Right forelimb (tissue), 1 donor: ENCODE measurements at places on chromosomes 6 and 20.

DNA sequence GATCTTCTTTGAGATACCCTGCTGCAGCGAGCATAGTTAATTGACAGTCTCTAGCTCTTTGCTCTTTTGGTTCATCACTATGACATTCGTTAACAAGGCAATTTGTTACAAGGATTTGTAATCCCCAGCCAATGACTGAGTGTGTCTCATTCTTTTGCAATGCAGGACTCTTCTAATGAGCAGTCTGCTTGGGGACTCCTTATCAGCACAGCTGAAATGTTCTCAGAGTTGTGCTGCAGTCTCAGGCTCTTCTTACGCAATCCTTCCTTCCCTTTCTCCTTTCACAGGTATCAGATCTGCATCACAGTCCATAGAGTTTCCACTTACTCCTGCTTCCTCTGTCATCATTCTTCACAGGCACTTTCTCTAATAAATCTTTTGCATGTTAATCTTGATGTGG, 161.2 kb upstream of the OGFRL1 start:
- no peak for DNase-seq

GRCh38 chr20:2981646-2982045, 61.8 kb upstream of the GNRH2 start:
- no peak for DNase-seq

DNA sequence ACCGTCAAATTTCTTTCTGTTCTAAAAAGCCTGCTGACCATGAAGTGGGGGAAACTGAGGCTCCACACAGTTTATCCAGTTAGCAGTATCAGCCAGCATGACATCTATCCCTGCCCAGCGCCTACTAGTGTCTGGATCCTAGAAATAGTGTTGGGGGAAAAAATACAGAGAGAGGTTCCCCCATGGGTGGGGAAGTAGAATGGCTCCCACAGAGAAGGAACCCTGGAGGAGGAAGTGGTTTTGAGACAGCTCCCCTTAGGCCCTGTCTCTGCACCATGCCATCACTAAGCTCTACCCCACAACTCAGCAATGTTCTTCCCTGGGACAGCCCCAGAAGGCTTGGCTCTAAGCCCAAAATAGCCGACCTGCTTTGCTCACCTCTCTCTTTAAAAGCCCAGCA, 153.4 kb downstream of the MBOAT1 start:
- no peak for DNase-seq

- no peak for DNase-seq
These were observed 96.6 kb downstream of the AKAP7 start for GRCh38 chr6:131231891-131232290.

- DNase-seq = no peak
These were observed 73.2 kb downstream of the LY86 start for GRCh38 chr6:6661684-6662083.

DNA sequence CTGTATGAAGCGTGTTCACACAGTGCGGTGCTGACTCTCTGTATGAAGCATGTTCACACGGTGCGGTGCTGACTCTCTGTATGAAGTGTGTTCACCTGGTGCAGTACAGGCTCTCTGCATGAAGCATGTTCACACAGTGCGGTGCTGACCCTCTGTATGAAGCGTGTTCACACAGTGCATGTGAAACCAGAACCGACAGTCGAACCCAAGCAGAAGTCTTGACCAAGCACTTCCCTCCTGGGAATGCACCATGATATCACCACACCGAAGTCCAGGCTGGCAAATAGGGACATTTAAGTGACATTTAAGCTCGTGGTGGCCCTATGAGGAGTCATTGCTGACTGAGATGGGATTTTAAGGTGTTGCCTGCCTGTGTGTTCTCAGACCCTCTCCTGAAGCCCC, 11.3 kb upstream of the SERPINB1 start:
- DNase-seq = no peak

DNA sequence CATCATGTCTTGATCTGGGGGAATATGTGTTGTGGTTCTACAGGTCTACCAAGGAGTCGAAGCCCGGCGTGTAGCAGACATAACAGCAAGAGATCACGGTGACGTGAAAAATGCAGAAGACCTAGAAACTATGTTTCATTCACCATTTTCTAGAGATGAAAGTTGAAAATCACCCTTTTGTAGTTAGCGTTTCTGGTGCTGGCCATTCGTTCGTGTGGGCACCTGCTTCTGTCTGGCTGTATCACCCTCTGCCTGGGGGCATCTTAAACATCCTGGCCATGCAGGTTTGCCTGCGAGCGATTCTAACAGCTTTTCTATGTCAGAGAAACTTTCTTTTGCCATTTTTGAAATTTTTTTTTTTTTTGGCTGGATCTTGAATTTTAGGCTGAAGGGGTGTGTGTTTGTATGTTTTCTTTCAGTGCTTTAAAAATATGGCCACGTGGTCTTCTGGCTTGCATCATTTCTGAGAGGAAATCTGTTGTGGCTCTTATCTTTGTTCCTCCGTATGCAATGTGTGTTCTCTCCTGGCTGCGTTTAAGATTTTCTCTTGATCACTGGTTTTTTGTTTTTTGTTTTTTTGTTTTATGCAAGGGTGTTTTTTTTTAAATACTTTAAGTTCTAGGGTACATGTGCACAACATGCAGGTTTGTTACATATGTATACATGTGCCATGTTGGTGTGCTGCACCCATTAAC, 226.7 kb downstream of the CDH4 start:
- DNase-seq = no peak

DNA sequence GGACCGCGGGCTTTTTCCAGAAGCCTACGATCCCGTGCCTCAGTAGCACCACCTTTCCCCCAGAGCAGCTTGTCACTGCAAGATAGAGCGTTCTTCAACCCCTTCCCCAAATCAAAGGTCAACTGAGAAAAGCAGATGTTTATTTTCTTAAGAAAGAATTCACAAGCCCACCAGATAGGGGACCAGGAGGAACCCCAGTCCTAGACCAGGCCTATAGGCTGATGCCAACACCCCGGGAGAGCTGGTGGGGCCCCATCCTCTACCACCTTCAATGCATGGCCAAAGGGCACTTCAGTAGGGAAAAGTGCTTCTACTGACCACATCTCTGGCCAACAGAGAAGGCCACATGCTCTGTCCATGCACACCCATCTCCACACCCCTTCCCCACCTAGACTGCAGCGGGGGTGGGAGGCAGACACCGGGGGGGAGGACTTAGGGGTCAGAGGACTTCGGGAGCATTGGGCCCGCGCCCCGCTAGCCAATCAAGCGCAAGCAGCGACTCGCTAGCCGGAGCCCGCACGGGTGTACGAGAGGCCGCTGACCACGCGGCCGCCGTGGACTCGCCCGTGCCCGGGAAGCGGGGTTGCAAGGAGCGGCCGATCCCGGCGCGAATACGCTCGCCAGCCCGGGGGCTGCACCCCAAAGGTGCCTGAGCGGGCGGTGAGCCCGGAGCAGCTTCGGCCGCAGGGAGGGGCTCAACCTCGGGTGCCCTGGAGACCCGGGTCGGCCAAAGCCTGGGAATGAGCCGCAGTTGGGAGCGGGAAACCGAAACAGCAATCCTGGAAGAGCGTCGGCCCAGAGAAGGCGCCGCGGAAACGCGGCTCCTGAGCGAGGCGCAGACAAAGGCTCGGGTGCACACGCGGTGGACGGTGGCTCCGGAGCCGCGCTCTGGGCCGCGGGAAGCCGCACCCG, 2.8 kb downstream of the PDE10A start:
- DNase-seq = no peak

- DNase-seq = no peak
These were observed 12.0 kb upstream of the TRDN start for GRCh38 chr6:123648723-123649122.

DNA sequence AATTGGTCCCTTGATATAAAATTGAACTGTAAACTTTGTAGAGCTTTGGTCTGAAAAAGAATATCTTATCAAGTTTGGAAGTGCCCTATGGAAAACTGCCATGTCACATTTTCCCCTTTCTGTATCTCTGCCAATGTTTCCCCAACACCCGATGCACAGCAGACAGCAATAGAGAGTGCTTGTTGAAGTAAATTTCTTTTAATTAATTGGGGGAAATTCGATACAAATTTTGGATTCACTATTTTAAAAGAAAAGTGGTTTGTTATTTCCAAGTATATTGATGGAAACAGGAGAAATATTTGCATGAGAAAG, 208.1 kb downstream of the OGFRL1 start:
- DNase-seq = no peak

GRCh38 chr6:29757701-29758293, 34.6 kb downstream of the HLA-F start:
- DNase-seq = no peak

GRCh38 chr6:104973404-104973803, 16.5 kb downstream of the LIN28B start:
- no peak for DNase-seq

- no peak for DNase-seq
These were observed 96.7 kb downstream of the TOX2 start for GRCh38 chr20:44011251-44011940.

- DNase-seq = no peak
These were observed 42.8 kb downstream of the MDGA1 start for GRCh38 chr6:37654727-37655500.

DNA sequence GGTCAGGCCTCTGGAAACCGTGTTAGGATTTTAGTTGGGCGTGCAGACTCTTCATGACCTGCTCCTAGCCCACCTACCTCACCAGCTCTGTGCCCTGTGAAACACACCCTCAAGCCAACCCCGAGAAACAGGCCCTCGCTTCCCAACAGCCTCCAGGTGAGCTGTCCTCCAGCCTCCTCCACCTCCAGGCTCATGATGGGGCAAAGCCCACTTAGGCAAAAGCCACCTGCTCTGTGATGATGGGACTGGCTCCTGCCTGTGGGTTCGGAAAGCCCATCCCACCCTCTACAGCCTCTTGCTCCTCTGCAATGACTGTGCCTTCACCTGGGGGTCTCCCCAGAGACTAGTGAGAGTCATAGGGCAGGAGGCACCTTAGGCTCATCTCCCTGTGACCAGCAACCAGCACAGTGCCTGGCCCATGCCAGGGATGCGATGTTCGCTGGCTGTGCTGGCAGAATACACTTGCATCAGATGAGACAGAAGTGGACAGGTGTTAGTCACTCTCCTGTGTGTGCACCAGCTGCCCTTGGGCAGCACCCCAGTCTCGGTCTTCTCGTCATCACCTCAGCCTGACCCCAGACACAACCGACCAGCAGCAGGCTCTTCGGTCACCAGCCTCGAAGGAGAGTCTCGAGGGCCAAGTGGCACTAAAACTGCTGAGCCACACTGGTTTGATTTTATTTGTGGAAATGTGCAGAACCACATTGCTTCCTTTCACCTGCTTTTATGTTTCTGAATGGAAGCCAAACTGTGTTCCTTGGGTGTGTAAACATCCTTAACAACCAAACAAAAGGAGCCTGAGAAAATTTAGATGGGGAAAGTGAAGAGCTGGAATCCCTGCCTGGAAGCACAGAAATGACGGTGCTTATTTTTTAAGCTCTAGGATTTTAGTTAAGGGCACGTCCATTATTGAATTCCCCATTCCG, 10.7 kb downstream of the PXDC1 start:
- no peak for DNase-seq

DNA sequence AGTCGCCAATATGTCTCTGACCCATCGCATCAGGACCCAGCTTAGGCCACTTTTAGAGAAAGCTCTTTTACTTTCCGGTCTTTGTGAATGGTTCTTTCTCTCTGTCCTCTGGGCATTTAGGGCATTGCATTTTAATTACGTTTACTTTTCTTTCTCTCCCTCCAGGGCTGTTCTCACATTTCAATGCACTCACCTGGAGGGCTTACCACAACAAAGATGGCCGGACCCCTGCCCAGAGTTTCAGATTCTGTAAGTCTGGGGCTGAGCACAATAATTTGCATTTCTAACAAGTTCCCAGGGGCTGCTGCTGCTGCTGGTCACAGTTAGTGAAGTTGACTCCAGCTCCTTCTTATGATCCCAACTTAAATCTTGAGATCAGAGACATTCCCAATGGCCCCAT, 3.0 kb downstream of the ANKRD66 start:
- DNase-seq = no peak

GRCh38 chr6:15294504-15294903, 48.6 kb downstream of the JARID2 start:
- DNase-seq = no peak

DNA sequence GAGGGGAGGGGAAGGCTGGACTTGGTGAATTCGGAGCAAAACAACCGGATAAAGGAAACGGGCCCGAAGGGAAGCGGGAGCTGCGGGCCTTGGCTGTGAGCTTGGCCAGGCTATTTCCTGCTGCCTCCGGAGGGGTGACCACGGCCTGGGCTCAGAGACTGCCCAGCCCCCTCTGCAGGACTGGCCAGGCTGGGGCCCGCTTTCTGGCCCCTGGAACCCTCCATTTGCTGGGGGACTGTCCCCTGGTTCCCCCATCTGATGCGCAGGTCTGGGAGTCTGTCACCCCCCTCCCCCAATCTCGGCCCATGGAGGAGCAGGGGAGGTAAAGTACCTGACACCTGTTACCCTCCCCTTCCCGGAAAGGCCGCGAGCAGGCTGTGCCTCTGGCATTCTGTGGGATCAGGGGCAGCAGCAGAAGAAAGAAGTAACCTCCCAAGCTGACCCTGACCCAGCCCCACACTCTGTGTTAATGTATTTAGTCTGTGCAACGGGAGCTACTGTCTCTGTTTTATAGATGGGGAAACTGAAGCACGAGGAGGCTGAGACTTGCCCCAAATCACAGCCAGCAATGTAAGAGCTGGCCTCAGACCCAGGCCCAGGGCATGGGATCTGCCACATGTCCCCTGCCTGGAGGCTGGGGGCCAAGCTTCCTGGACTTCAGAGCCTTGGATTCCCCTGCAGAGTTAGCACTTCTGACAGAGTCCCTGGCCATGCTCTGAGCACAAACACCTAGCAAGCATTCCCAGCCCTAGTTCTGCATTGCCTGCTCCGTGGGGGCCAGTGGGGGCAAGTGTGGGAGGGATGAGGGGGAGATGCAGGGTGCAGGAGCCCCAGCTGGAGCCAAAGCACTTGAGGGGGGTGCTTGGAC, 3.5 kb downstream of the C20orf204 start:
- no peak for DNase-seq

GRCh38 chr20:58486207-58486606, 29.0 kb downstream of the APCDD1L start:
- no peak for DNase-seq

GRCh38 chr6:103379272-103379671, 1480.4 kb downstream of the HACE1 start:
- no peak for DNase-seq

DNA sequence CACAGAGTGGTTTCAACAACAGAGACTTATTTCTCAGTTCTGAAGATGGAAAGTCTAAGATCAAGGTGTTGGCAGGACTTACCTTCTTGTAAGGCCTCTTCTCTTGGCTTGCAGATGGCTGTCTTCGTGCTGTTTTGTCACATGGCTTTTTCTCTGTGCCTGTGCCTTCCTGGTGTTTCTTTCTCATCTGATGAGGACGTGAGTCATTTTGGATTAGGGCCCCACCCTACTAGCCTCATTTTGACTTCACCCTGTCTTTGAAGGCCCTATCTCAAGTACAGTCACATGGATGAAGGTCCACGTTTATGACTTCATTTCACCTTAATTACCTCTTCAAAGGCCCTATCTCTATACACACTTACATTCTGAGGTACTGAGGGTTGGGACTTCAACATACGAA, 41.4 kb upstream of the LAMA2 start:
- no peak for DNase-seq

- no peak for DNase-seq
These were observed 162.8 kb downstream of the SCML4 start for GRCh38 chr6:107661291-107661690.
